ENCODE measurements at places on chromosomes 1 and 21.

DNA sequence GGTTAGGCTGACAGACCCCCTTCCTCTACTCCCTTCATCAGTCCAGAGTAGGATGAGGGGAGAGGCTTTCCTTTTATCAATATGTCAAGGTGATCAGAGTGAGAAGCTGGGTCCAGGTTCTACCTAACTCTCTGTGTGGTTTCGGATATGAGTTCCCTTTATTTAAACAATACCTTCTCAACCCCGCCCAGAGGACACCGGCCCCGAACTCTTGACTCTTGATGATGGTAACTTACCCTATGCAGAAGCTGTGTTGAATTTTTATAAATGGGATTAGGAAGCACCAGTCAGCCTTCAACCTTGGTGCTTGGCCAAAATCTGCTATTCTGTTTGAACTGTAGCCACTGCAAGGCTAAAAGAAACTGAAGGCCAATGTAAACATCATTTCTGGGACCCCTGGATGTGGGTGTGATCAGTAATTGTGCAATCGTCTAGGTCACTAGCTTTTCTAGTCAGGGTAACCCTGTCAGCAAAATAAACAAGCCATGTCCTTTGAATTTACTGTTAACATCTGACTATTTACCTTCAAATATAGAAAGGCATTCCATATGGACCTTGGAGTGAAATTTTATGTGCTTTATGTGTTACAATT lies 398.3 kb downstream of the SEC16B start:
- no peak for DNase-seq

DNA sequence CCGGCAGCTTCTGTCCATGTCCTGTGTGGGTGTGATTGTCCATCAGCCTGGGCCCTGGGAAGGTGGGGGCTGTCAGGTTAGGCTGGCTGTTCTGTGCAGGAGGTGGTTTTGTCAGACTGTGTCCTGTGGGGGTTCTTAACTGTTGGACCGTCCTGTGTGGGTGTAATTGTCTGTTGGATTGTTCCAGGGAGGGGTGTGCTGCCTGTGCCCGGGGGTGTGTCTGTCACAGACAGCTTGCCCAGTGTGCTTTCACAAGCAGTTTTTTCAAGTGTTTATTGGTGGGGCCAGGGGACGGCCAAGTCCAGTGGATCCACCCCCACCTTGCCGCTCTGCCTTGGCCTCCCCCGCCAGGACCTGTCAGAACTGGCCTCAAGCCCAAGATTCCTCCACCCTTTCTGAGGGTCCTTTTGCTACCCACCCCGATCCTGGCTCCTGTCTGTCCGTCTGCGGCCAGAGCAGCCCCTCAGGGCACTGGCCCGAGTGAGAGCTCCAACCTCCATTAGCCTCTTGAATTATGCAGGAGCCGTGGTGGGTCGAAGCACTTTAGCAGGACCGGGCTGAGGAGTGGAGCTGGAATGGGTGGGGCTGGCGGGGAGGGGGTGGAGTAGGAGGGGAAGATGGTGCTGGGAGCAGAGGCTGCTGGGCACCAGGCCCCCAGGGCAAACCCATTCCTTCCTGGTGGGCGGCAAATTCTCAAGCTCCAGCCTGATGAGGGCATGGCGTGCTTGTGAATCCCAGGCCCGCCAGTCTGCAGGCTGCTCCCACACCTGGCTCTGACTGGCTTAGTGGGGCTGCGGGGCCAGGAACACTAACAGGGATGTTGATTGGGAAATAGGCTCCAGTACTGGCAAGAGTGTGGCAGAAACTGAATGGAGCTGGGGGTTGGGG lies 47.2 kb downstream of the PTPRF start:
- no peak for DNase-seq

DNA sequence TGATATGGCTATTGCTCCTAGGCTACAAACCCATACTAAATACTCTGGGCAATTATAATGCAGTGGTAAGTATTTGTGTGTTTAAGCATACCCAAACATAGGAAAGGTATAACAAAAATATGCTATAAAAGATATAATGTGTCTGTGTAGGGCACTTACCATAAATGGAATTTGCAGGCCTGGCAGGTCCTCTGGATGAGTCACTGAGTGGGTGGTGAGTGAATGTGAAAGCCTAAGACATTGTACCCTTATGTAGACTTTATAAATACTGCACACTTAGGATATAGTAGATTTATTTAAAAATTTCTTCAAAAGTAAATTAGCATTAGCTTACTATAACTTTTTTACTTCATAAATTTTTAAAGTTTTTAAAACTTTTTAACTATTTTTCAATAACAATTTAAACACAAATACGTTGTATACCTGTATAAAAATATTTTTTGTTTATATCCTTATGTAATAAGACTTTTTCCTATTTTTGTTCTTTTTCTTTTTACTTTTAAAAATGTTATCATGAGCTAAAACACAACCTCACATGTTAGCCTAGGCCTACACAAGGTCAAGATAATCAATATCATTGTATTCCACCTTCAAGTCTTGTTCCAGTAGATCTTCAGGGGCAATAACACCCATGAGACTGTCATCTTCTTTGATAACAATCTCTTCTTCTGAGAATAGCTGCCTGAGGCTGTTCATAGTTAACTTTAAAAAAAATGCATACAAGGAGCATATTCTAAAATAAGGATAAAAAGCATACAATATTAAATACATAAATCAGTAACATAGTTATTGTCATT lies 306.3 kb upstream of the RGS18 start:
- no peak for DNase-seq

GRCh38 chr21:45981151-45982091 lies at the start of gene COL6A1:
TSS of gene COL6A1 (plus strand) at chr21:45981770. CDS start at chr21:45981851, 81 bp downstream.
- DNase-seq = no peak

DNA sequence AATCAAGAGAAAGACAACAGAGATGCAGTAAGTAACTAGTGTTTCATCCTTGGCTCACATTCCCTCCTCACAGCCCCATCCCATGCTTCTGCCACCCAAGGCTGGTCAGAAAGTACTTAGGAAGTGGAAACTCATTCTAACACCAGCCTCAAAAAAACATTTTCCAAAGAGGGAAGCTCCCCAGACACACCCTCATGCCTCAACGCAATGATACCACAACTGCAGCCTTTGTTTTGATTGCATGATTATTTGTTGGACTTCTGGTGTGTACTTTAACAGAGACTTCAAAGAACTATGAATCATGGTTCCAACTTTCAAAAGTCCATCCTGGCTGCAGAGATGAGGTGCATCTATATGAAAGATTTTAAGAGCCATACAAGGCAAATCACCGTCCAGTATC lies 45.2 kb upstream of the KCNA3 start:
- no peak for DNase-seq

DNA sequence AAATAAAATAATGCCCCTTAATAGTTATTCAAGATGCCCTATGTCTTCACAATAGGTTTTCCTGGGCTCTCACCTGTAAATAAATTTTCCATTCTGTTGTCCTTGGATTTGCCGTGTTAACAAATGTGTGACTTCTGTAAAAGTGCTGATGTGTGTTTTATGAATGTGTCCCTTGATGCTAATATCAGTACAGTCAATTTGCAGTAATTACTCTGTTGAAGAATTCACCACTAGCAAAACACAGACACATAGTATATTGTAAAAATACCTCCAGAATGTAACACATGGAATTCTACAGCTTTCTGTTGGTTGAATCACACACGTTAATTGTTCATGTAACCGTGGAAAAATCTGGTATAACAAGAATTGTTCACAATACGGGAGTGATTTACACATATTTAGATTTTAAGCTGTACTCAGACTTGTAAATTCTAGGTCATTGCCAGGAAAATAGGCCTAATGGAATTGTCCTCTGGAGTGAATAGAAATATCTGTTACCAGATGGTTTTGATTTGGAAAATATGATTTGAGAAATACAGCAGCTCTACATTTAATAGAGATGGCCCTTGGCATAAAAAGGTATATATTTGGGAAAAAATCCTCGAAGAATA lies 36.7 kb upstream of the KCNK2 start:
- no peak for DNase-seq

DNA sequence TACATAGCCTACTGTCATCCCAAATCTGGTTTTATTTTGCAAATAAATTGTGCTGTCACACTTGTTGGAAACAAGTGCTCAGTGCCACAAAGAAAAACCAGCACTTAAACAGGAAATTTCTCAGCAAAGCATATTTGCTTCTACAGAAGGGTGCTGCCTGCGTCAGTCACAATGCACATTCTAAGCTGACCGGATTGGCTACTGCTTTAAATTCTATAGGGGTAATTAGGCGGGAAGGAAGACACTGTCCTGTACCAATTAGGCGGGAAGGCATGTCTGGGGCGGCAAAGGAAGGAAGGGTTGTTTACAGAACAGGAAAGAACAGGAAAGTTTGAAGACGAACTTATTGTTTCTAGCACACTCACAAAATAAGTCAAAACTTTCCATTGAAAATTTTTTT lies 2.8 kb downstream of the IFI16 start:
- peak; percentile 69 for DNase-seq

DNA sequence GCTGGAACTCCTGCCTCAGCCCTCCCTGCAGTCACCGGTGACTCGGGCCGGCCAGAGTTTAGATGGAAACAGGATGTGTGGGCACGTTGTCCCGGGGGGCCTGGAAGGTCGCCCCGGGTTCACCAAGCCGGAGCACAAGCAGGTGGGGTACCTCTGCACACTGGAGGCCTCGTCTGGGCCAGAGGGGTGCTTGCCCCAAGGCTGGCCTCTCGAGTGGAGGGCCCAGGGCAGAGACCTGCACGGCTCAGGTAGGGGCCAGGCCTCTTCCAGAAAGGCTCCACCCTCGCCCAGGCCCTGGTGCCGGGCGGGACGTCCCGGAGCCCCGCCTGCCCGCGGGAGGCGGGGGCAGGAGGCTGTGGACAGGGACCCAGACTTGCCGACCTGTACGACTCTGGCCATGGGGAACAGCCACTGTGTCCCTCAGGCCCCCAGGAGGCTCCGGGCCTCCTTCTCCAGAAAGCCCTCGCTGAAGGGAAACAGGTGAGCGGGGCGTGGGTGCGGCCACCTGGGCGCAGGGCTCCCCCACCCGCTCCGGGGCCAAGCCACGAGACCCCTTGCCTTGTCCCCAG lies at the start of gene PLEKHN1:
Gene PLEKHN1, plus strand, starts transcription at position 348 of the 569 bp plus-strand sequence. Its CDS starts 50 bp downstream, at position 398.
- no peak for DNase-seq

DNA sequence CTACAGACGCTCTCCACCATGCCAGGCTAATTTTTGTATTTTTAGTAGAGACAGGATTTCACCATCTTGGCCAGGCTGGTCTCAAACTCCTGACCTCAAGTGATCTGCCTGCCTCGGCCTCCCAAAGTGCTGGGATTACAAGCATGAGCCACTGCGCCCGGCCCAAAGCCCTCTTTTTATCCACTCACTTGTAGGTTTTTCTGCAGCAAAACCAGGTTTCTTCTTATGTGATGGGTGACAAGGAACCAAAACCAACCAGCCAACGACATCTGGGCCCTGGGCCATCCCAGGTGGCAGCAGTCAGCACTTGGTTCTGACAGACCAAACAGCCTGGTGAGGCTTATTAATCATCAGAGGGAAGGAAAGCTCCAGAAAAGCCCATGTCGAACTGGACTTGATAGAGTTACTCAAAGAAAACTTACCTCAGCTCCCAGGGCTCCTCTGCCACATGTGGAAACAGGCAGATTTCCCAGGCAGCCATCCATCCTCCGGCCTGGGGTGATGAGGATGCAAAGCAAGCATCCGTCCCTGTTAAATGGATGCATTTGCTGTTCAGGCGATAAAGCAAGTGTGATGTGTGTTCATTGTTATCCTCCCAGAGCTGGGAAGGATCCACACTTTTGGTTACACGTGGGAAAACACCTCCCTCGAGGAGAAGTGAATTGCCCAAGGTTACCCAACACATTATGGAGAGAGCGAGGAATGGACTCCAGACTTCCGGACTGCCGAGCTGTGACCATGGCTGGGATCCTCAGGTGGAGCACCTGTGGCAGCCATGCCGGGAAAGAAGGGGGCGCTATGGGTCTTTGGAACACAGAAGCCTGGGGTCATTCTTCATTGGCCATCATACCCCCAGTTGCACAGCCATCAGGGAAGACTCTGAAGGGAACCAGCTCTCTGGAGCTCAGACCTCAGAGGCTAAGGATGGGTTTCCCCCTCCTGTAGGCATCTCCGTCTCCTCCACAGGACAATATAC lies 118.8 kb downstream of the HUNK start:
- no peak for DNase-seq

- DNase-seq = no peak
These were observed 42.5 kb upstream of the IFNAR2 start for GRCh38 chr21:33187276-33187675.

GRCh38 chr1:220879076-220879508 lies at the start of gene HLX:
TSS of gene HLX (plus strand) at chr1:220879443. CDS start at chr1:220879858, 415 bp downstream.
- no peak for DNase-seq

- DNase-seq = no peak
These were observed 21.3 kb upstream of the CCDC190 start for GRCh38 chr1:162882248-162882674.

GRCh38 chr1:75135573-75136194 lies 1.5 kb downstream of the LHX8 start:
- DNase-seq = no peak
